Right atrium auricular region (tissue), 2 donors: ENCODE measurements at places on chromosomes 11 and 22.

GRCh38 chr22:27125539-27125938 is 468.2 kb downstream of the MIAT start:
- no peaks in the 10 kb centered on the region for H3K36me3 ChIP-seq
- no peaks in the 10 kb centered on the region for H3K4me1 ChIP-seq
- DNase-seq = no peak
- H3K4me3 ChIP-seq = no peak overlapping the region
- H3K27me3 ChIP-seq = no peaks in the 10 kb centered on the region

DNA sequence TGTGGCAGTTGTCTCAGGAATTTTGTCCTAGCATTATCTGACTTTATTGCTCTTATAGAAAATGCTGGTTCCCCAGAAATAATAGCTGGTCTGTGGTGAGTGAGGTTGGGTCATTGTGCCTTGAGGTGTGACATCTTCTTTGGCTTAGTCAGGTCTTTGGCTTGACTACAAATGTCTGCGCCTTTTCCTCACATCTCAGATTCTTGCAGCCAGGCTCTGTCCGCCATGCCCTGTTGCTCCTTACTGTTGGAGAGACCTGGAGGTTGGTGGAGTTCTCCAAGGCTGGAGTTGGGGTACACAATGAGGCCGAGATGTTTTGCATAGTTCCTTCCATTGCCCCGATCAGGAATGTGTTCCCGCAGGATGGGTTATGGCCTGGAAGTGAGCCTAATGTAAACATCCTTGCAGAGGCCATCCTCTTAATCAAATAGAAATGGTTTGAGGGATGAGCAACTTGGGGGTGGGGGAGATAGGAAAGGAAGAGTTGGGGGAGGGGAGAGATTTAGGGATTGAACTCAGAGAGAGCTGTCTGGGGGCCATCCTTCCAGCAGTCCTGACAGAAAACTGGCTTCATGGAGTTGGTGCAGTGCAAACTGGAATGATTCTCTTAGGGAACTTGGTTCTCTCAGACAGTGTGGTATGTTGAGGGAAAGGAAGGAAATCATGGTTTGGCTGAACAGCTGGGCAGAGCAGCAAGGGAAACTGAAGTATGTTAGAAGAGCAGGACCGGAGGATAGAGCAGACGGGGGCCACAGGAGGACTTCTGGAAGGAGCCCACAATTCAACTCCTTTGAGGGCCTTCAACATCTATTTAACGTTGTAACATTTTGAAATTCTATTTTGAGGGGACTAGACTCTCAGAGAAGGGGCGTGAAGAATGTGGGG is 49.9 kb downstream of the ZBTB16 start:
- no peak overlapping the region for H3K4me3 ChIP-seq
- peak overlapping the region; percentile 82 for H3K27ac ChIP-seq
- H3K36me3 ChIP-seq = peaks cover 22% of the 10 kb centered on the region
- DNase-seq = no peak
- no peaks in the 10 kb centered on the region for H3K27me3 ChIP-seq

- H3K36me3 ChIP-seq = no peaks in the 10 kb centered on the region
- no peaks in the 10 kb centered on the region for H3K27me3 ChIP-seq
- H3K27ac ChIP-seq = no peak overlapping the region
- H3K4me3 ChIP-seq = no peak overlapping the region
These were observed 3.7 kb upstream of the ACY3 start for GRCh38 chr11:67654225-67654624.

GRCh38 chr11:46611526-46612304 is 5.3 kb downstream of the HARBI1 start:
- peak overlapping the region; percentile 5 for H3K27ac ChIP-seq
- H3K36me3 ChIP-seq = no peaks in the 10 kb centered on the region
- no peaks in the 10 kb centered on the region for H3K4me1 ChIP-seq
- H3K4me3 ChIP-seq = no peak overlapping the region
- no peaks in the 10 kb centered on the region for H3K27me3 ChIP-seq

GRCh38 chr22:19823191-19823901 is 31.3 kb downstream of the GNB1L start:
- no peaks in the 10 kb centered on the region for H3K4me1 ChIP-seq
- peak; percentile 44 for DNase-seq
- H3K4me3 ChIP-seq = no peak overlapping the region
- no peaks in the 10 kb centered on the region for H3K36me3 ChIP-seq
- no peak overlapping the region for H3K27ac ChIP-seq

DNA sequence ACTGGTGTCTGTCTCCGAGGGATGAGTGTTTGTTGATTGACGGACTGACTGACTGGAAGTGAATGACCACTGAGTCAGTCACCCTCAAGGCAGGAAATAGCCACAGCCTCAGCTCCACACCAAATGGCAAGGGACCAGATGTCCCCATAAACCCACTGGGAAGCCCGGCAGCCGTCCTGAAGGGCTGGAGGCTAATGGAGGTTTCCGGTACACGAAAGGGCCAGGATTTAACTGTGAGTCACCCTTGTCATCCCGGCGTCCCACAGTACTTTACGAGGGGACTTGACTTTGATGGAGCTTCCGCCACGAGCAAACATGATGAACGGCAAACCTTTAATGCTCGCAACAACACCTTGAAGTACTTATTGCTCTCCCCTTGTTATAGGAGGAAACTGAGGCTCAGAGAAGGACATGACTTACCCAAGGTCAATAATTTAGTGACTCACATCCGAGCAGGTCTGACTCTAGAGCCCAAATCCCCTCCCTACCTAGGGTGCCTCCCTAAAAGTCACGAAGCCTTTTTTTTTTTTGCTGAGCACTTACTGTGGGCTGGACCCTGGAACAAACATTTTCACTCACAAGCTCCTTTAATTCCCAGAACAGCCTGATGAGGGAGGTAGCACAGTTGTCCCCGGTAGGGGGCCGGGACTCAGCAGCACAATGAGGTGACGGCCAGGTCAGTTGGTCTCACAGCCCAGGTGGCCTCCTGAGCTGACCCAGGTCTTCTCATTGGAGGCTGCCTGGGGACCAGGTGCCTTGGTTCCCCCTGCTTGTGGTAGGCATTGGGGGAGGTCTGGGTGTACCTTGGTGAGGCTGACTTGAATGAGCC is 25.2 kb upstream of the GCAT start:
- no peak overlapping the region for H3K27ac ChIP-seq
- no peak for DNase-seq
- H3K36me3 ChIP-seq = no peaks in the 10 kb centered on the region
- H3K27me3 ChIP-seq = no peaks in the 10 kb centered on the region
- no peak overlapping the region for H3K4me3 ChIP-seq
- H3K4me1 ChIP-seq = peaks cover 17% of the 10 kb centered on the region

DNA sequence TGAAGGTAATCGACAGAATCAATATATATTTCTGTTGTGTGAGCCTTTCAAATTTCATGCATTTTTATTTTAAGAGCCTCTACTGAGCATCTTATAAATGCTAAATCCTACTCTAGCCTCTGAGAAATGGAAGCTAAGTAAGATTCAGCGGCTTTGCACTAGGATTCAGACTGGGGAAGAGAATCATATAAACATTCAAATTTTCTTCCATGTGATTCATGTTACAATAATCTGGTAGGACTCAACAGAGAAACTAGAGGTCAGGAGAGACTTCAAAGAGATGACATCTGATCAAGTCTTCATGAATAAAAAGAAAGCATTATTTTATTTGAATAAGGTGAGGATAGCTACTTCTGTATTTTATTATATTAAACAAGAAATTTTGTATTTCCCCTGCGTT is 538.9 kb downstream of the DLG2 start:
- no peaks in the 10 kb centered on the region for H3K27me3 ChIP-seq
- no peaks in the 10 kb centered on the region for H3K4me1 ChIP-seq
- no peak for DNase-seq
- no peak overlapping the region for H3K27ac ChIP-seq
- H3K36me3 ChIP-seq = no peaks in the 10 kb centered on the region

- no peaks in the 10 kb centered on the region for H3K36me3 ChIP-seq
- DNase-seq = no peak
- H3K4me3 ChIP-seq = no peak overlapping the region
- H3K27me3 ChIP-seq = no peaks in the 10 kb centered on the region
- H3K27ac ChIP-seq = no peak overlapping the region
- H3K4me1 ChIP-seq = peaks cover 38% of the 10 kb centered on the region
These were observed 63.0 kb downstream of the MICAL3 start for GRCh38 chr22:17961446-17961729.

GRCh38 chr11:66151273-66151672 is 81.2 kb downstream of the PACS1 start:
- H3K4me3 ChIP-seq = no peak overlapping the region
- H3K4me1 ChIP-seq = no peaks in the 10 kb centered on the region
- H3K27ac ChIP-seq = no peak overlapping the region
- H3K36me3 ChIP-seq = no peaks in the 10 kb centered on the region
- H3K27me3 ChIP-seq = no peaks in the 10 kb centered on the region
- DNase-seq = no peak

- no peaks in the 10 kb centered on the region for H3K27me3 ChIP-seq
- H3K4me3 ChIP-seq = no peak overlapping the region
- no peaks in the 10 kb centered on the region for H3K4me1 ChIP-seq
- DNase-seq = no peak
- H3K27ac ChIP-seq = no peak overlapping the region
These were observed 66.6 kb downstream of the CACNG2 start for GRCh38 chr22:36636916-36637315.

- no peaks in the 10 kb centered on the region for H3K36me3 ChIP-seq
- H3K27me3 ChIP-seq = no peaks in the 10 kb centered on the region
- no peak for DNase-seq
- no peak overlapping the region for H3K4me3 ChIP-seq
- H3K27ac ChIP-seq = no peak overlapping the region
These were observed 24.2 kb downstream of the C22orf31 start for GRCh38 chr22:29037340-29037932.

GRCh38 chr22:46425016-46425415 is 89.5 kb downstream of the TRMU start:
- H3K27ac ChIP-seq = no peak overlapping the region
- H3K36me3 ChIP-seq = no peaks in the 10 kb centered on the region
- H3K4me1 ChIP-seq = no peaks in the 10 kb centered on the region
- H3K4me3 ChIP-seq = no peak overlapping the region
- no peak for DNase-seq

DNA sequence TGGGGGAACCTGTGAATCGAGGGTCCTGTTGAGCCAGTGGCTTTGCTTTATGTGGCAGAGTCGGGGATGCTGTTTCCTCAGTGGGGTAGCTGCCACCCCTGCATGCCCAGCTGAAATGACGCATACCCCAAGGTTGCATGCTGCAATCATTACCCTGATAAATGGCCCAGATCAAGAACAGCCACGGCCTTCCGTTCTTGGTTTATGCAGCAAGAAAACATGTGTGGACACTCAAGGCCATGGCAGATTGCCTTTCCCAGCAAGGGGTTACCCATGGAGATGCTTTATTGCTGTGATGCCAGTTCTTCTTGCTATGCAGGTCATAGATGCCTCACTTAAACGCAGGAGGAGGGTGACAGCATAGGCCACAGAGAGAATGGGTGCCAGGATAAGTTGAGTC is 14.3 kb upstream of the SREBF2 start:
- no peaks in the 10 kb centered on the region for H3K36me3 ChIP-seq
- H3K27me3 ChIP-seq = no peaks in the 10 kb centered on the region
- DNase-seq = no peak

DNA sequence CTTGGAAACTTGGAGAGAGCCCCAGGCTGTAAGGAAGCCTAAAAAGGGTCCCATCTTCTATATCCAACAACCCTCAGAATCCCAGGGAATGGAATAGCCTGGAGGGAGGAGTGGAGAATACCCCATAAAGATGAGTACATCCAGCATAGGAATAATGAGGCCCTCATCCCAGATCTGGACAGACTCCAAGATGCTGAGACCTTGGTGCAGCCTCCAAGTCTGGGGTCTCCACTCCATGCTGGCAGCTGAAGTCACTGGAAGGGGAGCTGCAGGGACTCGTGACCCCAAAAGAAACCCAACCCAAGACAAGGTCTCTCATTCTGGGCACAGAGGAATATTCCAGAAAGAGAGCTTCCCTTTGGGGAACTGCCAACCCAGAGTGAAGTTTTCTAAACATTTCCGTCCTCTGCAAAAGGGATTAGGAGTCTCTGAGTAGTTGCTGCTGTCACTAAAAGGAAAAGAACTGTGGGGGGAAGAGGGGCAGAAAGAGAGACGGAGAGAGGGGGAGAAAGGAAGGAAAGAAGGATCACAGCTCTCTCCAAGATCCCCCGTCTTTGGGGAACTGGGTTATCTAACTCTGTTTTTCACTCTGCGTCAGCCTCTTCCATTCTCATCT is 589 bp downstream of the SCGB1A1 start:
- no peak overlapping the region for H3K4me3 ChIP-seq
- peak overlapping the region; percentile 61 for H3K27ac ChIP-seq
- DNase-seq = no peak
- peaks cover 13% of the 10 kb centered on the region for H3K4me1 ChIP-seq

DNA sequence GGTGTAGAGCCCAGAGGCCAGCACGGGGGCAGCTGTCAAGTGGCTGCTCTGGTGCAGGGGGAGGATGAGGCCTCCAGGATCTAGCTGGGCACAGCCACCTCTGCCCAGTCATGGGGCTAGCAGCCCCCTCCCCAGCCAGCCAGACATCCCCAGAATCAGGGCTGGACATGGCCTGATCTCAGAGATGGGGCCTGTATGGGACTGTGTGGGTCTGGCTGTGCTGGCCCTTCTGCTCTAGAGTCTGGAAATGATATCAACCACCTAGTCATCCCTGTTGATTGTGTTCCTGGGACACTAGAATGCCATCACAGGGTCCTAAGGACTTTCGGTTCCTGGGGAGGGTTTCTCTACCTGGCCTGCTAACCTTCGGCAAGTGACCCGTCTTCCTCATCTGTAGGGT is 2.8 kb downstream of the FLRT1 start:
- no peaks in the 10 kb centered on the region for H3K36me3 ChIP-seq
- H3K27me3 ChIP-seq = no peaks in the 10 kb centered on the region
- H3K4me3 ChIP-seq = no peak overlapping the region
- H3K4me1 ChIP-seq = no peaks in the 10 kb centered on the region
- H3K27ac ChIP-seq = no peak overlapping the region

DNA sequence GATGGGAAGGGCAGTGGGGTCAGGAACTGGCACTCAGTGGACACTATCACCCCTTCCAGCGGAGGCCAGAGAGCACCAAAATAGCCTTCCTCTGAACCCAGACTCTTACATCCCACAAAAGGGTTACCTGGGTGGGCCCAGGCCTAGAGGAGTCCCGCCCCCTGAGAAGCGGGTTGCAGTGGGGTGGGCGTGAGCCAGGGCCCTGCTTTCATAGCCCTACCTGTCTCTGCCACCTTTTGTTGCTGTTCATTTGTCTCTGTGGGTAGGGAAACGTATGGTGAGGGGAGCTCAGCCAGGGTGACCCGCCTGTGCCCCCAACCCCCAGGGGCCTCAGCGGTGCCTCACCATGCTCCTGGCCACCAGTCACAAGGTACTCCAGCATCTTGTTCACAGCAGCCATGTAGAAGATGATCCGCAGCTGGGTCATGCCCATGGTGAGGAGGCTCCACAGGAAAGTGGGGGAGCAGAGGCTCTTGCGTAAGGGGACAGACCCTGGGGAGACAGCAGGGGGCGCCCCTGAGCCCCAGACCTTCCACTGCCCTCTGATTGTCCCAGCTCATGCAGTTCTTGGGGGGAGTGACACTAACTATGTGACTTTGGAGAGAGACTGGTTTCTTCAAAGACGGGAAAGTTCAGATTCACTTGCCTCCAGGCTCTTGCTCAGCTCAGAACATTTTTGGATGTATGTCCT is 24.0 kb downstream of the SLC43A1 start:
- H3K27me3 ChIP-seq = no peaks in the 10 kb centered on the region
- H3K4me1 ChIP-seq = peaks cover 10% of the 10 kb centered on the region
- peaks cover 40% of the 10 kb centered on the region for H3K36me3 ChIP-seq
- no peak overlapping the region for H3K4me3 ChIP-seq
- DNase-seq = no peak

- no peaks in the 10 kb centered on the region for H3K27me3 ChIP-seq
- H3K4me1 ChIP-seq = no peaks in the 10 kb centered on the region
- H3K36me3 ChIP-seq = no peaks in the 10 kb centered on the region
- H3K27ac ChIP-seq = no peak overlapping the region
- no peak for DNase-seq
These were observed 51.7 kb downstream of the MACROD1 start for GRCh38 chr11:64114231-64114630.

- H3K36me3 ChIP-seq = no peaks in the 10 kb centered on the region
- H3K27me3 ChIP-seq = no peaks in the 10 kb centered on the region
- H3K4me3 ChIP-seq = no peak overlapping the region
- DNase-seq = no peak
- H3K4me1 ChIP-seq = no peaks in the 10 kb centered on the region
These were observed 304.8 kb downstream of the ST3GAL4 start for GRCh38 chr11:126660321-126660720.
